NCI-H1930 (cell line): ENCODE measurements at places on chromosomes 6 and 20.
A peak's percentile ranks its signal among the peaks of the same experiment; 100 is the strongest.

DNA sequence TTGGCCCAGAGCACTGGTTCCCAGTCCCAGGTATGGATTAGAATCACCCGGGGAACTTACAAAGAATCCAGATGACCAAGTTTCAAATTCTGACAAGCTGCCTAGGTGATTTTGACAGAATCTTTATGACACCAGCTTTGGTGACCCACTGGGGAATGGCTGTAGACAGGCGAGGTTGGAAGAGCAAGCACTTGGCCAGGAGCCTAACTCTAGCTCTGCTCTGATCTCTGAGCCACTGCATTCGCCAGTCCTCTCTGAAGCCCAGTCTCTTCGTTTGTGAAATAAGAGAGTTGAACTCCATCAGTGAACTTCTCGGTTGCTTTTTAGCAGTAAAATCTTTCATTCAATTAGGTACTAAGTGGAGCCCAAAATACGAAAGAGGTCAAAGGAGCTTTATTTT lies 161.2 kb downstream of the VEGFA start:
- DNase-seq: no peak

DNA sequence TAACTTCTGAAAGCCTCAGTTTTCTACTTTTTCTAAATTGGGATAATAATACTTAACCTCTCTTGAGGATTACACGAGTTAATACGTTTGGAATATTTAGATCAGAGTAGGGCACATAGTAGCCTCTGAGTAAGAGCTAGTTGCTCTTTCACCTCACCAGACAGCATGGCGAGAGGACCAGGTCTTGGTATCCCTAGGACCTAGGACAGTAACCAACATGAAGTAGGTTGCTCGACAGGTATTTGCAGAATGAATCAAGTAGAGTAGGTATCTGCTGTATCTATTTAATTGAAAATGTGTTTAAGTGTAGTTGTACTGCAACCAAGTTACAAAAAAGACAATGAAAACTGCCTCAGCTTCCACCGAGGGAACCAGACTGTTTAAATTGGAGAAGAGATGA lies 1.4 kb downstream of the CDC5L start:
- no peak for DNase-seq

- DNase-seq: no peak
Observed at GRCh38 chr6:88807622-88808021, 155.8 kb downstream of the RNGTT start.

DNA sequence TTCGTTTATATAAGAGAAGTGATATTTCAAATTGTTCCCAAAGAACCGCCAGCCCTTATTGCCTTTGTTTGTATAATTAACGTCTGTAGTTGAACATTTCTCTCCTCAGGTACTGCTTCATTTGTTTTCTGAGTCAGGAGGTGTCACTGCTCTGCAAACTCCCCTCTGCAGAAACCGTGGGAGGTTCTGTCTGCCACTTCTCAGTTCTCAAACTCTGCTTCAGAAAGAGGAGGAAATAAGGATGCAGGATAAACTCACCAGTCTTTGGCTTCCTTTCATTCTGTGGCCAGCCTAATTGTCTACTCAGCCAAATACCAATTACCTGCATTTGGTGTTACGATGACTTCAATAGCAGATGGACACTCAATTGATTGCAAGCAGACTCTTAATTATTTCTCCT lies 149.8 kb downstream of the PAK5 start:
- no peak for DNase-seq

DNA sequence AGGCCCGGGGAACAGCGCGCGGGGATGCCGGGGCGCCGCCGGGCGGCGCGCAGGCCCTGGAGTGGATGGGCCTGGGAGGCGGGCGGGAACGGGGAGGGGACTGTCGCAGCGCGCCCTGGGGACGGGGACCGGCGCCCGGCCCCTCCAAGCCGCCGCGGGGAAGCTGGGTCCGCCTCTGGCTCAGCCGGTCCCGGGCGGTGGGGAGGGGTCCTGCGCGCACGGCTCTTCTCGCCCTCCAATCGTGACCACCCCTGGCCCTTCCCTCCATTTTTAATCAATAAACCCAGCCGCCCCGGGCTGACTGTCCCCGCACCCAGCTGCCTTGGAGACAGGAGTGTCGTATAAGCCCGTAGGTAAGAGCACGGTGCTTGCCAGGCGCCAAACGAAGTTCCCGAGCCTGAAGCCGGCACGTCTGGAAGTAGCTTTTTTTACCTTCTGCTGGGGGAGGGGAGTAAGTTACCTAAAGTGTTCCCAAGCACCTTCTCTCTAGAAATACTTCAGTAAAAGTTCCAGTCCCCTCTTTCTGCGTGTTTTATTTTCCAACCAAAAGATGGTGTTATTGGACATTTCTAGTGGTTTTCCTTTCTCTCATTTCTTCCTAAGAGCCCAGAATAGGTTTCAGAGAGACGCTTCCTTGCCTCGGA lies 780 bp upstream of the TAF4 start:
- DNase-seq: peak; percentile 54

- DNase-seq: no peak
Observed at GRCh38 chr6:105646391-105646867, 243.5 kb upstream of the PREP start.

GRCh38 chr20:55009066-55009465 lies 533.7 kb downstream of the DOK5 start:
- peak; percentile 85 for DNase-seq

DNA sequence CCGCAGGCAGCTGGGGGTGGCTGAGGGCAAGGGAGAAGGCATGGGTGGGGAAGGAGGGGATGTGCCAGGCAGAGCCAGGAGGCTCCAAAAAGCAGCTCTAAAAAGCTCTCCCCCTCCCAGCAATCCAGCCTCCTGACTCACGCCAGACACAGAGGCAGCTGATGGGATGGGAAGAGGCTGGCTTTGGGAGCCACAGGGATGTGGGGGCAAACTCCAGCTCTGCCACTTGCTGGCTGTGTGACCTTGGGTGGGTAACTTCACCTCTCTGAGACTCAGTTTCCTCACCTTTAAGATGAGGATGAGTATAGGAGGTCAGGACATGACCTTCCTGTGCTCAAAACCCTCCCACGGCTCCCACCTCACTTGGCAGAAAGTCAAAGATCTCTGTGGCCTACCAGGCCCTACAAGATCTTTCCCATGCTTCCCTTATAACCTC lies 148.9 kb downstream of the CEBPB start:
- DNase-seq: no peak

GRCh38 chr6:30041821-30042220 lies 19.2 kb upstream of the POLR1H start:
- DNase-seq: no peak

- DNase-seq: no peak
Observed at GRCh38 chr20:31485450-31486339, 10.6 kb downstream of the REM1 start.

DNA sequence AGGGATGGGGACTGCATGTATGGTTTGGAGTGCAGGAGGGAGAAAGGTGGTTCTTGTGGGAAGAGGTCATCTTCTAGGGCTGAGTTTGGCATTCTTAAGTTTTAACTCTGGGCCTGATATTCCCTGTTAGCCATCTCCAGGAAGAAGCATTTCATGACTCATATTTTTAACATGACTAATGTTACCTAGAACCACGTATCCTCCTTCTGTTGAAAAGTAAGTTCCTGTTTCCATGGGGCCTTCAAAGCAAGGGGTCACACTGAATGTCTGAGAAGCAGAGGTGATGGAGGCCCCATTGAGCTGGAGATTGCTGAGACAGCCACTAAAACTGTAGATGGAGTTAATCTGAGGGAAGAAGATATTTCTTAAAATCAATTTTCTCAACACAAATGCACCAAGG lies 30.2 kb downstream of the FAM229B start:
- no peak for DNase-seq

DNA sequence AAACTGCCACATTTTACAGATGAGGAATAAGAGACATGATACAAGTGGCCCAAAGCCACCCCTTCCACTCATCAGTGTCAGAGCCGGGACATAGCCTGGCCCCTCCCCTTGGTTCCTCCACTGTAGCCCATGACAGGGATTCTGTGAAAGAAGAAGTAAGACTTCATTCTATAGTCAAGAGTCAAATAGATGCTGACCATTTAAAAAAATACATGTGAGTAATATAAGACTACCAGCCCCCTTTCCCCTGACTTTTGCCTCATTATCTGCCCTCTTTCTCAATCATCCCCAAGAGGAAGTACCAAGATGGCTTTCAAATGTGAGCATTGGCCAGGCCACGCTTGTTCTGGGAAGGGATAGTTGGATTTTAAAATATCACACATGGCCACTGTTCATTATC lies 57.8 kb upstream of the TAB2 start:
- DNase-seq: no peak

GRCh38 chr20:38877483-38877882 lies 48.7 kb upstream of the FAM83D start:
- no peak for DNase-seq

- no peak for DNase-seq
Observed at GRCh38 chr6:157989541-157990289, 8.1 kb downstream of the SYNJ2 start.

DNA sequence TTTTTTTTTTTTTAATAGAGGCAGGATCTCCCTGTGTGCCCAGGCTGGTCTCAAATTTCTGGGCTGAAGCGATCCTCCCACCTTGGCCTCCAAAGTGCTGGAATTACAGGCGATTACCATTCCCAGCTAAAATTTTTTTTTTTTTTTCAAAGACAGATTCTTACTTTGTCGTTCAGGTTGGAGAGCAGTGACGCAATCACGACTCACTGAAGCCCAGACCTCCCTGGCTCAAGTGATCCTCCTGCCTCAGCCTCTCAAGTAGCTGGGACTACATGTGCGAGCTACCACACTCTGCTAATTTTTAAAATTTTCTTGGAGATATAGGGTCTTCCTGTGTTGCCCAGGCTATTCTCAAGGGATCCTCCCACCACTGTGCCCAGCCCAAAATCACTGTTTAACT lies 58.0 kb upstream of the MYO6 start:
- no peak for DNase-seq

DNA sequence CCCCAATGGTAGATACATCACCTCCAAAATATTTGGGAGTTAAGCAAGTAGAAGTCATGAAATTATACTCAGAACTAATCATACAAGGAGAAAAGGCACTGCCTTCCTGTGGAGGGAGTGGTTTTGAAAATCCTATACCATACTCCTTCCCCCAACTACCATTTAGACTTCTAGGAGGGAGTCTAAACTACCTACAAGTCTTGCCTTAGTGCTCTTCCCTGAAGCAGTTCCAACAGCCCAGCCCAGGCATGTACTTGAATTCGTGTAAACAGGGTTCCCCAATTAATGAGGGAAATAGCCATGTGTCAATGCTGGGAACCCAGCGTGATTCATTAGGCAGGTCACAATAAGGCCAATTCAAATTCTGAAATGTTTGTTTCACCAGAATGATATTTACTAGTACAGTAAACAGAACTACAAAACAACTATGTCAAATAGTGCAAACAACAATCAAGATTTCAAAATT lies 39.1 kb upstream of the SGK1 start:
- DNase-seq: no peak

- no peak for DNase-seq
Observed at GRCh38 chr6:1864496-1864895, 254.8 kb downstream of the FOXC1 start.

- peak; percentile 70 for DNase-seq
Observed at GRCh38 chr6:56551409-56552120, 91.1 kb downstream of the DST start.

GRCh38 chr6:33744001-33744848 lies 2.5 kb downstream of the IP6K3 start:
- peak; percentile 68 for DNase-seq

DNA sequence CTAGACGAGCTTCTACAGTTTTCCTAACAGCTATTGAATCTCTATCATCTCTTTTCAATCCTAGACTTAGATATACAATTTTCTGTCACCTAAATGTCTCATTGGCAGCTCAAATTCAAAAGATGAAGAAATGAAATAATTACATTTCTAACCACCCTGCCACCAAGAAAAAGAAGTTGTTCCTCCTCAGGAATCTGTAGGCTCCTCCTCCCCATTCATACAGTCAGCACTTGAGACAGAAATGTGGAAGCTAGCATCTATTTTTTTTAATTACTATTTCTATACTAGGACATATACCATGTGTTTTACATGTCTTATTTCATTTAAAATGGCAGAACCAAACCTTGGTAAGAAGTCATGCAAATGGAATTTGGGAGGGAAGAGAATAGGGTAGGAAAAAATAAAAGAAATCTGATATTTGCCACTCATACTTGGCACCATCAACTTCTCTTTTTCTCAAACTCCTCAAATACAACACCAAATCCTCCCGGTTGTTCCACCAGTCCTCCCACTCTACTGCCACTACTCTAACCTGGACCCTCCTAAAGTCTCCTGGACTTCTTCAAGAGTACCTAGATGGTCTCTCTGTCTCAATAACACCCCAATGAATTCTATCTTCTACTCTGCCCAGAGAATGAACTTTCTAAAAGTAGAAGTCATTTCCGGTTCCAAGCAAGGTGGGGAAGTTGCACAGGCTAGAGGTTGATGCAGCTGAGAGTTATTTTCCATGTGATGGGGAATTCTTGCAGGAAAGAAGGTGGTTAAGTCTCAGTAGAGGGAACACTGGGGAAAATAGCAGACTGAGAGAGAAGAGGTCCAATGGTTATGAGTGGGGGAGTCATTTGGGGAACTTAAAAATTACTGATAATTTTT lies 54.1 kb downstream of the ATXN1 start:
- no peak for DNase-seq

- DNase-seq: no peak
Observed at GRCh38 chr20:21391185-21391971, 5.9 kb downstream of the NKX2-4 start.

DNA sequence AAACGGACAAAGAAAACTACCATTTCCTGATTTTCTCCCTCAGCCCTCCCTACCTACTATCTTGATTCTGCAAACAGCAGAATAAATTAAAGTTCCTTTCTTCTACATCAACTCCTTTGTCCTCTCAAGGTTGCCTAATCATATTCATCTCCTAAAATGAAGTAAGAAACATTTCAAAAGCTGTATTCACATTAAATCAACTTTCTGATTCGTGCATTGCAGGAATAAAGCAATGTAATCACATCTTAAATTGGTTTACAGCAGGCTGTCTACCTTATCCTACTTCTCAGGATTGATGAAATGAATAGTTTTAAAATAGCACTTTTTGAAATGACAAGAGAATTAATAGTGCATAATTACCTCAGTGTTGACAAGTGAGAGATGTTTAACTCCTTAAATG lies 25.1 kb downstream of the PRKN start:
- no peak for DNase-seq

GRCh38 chr6:77987035-77987384 lies 334.2 kb downstream of the MEI4 start:
- no peak for DNase-seq

DNA sequence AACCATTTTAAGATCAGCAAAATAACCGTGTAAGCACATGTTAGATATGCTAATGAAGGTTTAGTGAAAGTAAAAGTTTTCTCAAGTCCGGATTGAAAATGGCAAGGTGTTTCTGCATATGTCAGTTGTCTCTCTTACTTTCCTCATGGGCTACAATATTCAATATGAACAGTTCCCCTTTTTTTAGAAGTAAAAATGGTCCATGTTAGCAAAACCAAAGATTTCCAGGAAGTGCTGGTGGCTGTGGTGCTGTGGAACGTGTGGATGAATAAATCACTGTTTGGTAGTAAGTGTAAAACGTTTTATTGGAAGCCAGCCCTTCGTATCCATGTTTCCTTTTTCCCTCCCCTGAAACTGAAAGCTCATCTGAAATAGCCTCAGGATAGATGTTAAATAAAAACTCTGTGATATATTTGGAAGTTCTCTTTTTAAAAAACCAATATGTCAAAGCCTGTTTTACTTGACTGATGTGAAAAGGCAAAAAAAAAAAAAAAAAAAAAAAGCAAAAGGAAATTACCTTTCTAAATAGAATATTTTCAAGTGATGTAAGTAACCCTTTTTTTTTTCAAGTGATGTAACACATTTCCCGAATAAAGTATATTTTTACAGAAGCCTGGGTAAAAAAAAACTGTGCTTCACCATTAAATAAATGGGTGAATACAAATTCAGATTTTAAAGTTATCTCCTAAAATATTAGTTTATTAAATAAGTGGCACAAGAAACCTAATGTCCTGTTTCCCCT lies 41.9 kb downstream of the PLEKHG1 start:
- DNase-seq: no peak
